ENCODE measurements at places on chromosomes 5 and 9.

DNA sequence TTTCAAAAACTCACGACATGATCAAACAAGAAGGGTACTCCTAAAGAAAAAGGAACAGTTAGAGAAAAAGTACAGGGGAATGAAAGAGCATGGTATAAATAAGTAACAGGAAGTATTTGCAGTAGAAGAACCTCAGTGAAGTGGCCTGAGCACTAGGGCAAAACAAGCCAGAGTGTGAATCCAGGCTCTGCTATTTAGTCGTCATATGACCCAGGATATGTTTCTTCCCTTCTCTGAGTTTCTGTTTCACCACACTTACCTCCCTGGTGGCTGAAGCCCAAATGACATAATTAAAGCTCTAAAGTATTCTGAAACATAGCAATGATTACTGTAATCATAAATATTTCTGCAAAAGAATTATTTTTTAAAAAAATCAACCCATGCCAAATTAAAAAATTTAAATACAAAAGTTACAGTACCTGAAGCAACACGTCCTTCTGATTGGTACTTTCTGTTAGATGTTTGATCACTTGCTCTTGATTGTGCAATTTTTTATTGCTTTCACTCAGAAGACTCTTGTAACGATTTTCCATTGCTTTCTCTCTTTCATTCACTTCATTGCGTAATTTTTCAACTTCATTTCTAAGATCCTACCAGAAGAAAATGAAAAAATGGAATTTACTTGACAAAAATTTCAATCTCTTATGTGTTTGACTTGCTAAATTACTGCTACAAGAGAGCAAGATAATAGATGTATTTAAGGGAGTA, 88.9 kb downstream of the CDK5RAP2 start:
- DNase-seq: no peak

- no peak for DNase-seq
Measured at GRCh38 chr9:87247097-87247496, 250.6 kb upstream of the DAPK1 start.

DNA sequence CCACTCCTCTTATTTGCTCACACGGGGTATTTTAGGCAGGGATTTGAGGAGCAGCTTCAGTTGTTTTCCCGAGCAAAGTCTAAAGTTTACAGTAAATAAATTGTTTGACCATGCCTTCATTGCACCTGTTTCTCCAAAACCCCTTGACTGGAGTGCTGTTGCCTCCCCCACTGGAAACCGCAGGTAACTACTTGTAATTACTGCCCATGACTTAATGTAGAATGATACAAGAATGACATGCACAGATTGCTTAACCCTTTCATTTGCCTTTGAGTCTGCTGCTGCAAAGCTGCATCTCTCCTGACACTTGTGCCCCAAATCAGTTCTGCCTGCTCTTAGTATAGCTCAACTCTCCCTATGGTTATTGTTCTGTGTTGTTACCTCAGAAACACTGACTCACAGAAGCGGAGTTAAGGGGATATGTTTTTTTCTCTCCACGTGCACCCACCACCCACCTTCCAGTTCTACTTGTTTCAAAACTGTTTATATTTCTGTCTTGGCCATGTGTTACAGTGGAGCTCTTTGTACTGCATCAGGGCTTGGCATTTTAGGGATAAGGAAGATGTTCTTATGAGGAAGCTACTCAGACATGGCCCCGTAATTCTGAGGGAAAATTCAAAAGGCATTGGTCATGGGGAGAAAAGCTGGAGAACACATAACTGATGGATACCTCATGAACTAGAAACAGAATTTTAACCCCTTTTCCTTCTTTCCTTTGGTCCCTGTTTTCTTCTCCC, 2.3 kb downstream of the ADRB2 start:
- no peak for DNase-seq

- DNase-seq: no peak
Measured at GRCh38 chr9:136835162-136835931, 6.9 kb upstream of the AJM1 start.

GRCh38 chr5:98798371-98798770, 24.9 kb downstream of the RGMB start:
- DNase-seq: no peak

GRCh38 chr9:90098408-90098807, 493.6 kb downstream of the GADD45G start:
- no peak for DNase-seq

- DNase-seq: no peak
Measured at GRCh38 chr5:39315995-39316394, 48.3 kb downstream of the C9 start.

DNA sequence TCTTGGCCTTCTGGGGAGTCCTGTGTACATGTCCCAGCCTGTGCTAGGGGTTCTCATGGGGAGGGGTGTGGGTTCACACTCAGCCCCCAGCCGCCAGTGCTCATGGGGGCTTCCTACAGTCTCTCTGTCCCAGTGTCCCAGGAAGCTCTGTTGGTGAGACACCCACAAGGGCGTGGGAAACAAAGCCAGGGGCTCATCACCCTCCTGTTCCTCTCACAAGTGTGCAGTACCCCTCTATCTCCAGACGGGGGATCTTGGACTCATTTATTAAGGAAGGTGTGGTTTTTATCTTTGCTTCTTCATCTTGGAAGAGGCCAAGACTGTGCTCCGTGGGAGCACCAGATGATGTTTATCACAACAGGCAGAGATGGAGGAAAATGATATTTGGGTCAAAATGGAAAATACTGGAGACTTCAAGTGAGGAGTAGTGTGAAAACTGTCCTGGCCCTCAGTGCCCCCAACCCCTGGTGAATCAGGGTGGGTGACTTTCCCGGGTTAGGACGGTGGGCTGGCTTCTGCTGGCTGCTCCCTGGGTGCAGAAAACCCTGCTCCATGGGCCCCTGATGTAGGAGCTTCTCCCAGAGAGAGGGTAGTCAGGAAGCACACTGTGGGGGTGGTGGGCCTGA, 15.2 kb downstream of the TMEM171 start:
- peak; percentile 18 for DNase-seq

- DNase-seq: no peak
Measured at GRCh38 chr9:97441729-97442128, 29.8 kb downstream of the TDRD7 start.

GRCh38 chr9:17938035-17938655, 359.3 kb downstream of the SH3GL2 start:
- DNase-seq: no peak

- DNase-seq: no peak
Measured at GRCh38 chr9:125906893-125907292, 159.7 kb downstream of the PBX3 start.

- DNase-seq: no peak
Measured at GRCh38 chr9:80326105-80326504, 754.3 kb downstream of the TLE4 start.

DNA sequence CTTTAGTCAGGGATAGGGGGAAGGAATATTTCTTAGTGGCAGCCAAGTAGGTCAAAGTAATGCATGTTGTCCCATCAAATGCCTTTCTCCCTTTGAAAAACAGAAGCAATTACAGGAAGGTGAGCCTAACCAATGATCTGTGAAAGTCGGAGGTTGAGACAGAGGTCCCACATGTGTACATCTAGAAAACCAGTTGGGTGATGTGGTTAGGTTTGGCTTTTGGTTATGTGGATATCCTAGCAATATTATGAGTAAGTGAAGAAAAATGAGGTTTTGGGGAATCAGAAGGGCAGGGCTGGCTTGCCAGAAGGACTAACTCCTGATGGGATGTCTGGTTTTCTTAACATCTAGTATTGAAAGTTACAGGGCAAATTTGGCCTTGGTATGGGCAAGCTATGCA, 63.4 kb upstream of the PALM2AKAP2 start:
- no peak for DNase-seq

GRCh38 chr9:72627956-72628540, 106.6 kb downstream of the TMC1 start:
- no peak for DNase-seq

- no peak for DNase-seq
Measured at GRCh38 chr5:124279146-124279876, 467.1 kb downstream of the ZNF608 start.

- DNase-seq: no peak
Measured at GRCh38 chr9:38443597-38443996, 19.3 kb upstream of the IGFBPL1 start.

DNA sequence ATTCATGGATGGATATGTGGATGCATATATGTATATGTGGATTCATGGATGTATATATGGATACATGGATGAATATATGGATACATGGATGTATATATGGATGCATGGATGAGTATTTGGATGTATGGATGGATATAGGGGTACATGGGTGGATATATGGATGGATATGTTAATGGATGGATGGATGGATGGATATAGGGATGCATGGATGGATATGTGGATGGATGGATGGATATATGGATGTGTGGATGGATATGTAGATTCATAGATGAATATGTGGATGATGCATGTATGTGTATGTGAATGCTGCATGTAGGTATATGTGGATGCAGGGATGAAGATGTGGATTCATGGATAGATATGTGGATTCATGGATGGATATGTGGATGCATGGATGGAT, 53.4 kb upstream of the SYNPO start:
- no peak for DNase-seq

DNA sequence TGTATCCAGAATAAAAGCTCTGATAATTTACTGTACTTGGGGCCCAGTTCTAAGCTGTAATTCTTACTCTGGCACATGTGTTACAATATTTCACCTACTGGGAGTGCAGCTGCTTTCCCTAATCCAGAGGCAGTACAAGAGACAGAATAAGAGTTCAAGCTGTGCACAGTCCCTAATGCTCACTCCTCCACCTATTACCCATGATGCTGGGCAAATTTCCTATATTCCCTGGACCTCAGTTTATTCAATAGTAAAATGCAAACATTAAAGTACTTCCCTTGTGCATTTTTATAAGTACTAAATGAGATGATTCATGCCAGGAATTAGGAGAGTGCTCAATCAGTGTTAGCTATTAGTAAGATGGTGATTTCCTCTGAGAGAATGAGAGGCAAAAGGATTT, 28.0 kb upstream of the TAF11L2 start:
- no peak for DNase-seq

- peak; percentile 27 for DNase-seq
Measured at GRCh38 chr5:131513780-131514179, 121.2 kb downstream of the RAPGEF6 start.

- no peak for DNase-seq
Measured at GRCh38 chr9:110876929-110877328, 161.3 kb downstream of the LPAR1 start.

DNA sequence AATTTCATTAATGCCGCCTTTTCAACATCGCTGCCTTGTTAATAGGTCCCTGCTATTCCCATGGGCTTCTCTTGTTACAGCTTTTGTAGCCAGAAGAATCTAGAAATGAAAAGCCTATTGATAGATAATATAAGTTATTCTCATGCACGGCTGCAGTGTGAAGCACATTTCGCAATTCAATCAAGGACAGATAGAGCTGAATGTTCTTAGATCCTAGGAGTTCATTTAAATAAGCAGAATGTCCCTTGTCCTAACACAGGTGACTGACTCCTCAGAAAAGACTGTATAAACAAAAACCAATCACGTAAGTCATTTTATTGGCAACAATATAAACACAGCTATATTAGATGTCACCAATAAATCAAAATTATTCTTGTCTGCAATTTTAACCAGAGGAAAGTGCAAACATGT, 9.4 kb downstream of the GLIS3 start:
- DNase-seq: no peak

- no peak for DNase-seq
Measured at GRCh38 chr5:129858131-129858675, 46.1 kb upstream of the CHSY3 start.

GRCh38 chr5:140143521-140144258, 18.0 kb downstream of the IGIP start:
- no peak for DNase-seq

DNA sequence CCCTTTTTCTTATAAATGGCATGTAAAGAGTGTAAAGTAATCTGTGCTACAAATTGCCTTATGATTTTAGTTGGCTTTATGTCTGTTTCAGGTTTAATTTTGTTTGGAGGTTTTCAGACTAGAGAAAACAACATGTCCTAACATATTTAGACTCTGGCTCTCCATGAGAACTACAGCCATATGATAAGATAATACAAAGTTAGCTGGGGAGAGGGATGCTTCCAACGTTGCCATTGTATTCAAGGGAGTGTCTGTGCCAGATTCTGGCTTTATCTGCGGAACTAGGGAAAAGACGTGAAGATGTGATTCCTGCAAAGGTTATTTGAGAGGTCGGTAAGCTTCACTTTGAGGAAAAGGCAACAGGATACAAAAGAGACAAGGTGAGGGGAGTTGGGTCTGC, 140.0 kb upstream of the OTULINL start:
- DNase-seq: no peak

- DNase-seq: peak; percentile 63
Measured at GRCh38 chr9:22008717-22009505, at the start of gene CDKN2B. TSS of gene CDKN2B (minus strand) at chr9:22009305. CDS start at chr9:22008953, 352 bp downstream.

DNA sequence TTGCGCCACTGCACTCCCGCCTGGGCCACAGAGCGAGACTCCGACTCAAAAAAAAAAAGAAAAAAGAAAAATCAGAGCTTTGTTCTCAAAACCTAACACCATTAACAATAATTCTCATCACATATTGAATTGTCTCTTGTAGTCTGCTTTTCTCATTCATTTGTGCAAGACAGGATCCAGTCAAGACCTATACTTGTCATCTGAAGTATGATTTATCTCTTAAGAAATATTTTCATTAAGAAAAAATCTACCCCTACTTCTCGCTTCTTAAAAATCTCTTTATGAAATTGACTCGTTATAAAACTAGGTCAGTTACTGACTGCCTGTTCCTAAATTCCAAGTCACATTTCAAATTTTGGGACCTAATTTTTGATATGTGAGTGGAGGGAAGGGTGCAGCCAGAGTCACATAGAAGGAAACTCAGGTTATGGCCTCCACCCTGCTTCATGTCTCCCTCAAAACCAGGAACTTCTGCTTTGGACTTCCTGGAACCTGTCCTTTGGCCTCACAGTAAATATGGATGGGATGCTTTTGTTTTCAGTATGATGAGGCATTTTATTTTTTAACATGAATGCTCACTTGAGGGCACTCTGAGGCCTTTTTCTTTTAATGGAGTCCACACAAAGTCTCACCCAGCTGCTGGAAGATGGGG, 18.9 kb downstream of the ZNF169 start:
- DNase-seq: no peak

- DNase-seq: no peak
Measured at GRCh38 chr5:176875014-176875550, 24.1 kb downstream of the HK3 start.

- peak; percentile 71 for DNase-seq
Measured at GRCh38 chr9:124110307-124110915, 98.8 kb downstream of the LHX2 start.

GRCh38 chr9:134593286-134594077, 48.1 kb upstream of the COL5A1 start:
- no peak for DNase-seq

DNA sequence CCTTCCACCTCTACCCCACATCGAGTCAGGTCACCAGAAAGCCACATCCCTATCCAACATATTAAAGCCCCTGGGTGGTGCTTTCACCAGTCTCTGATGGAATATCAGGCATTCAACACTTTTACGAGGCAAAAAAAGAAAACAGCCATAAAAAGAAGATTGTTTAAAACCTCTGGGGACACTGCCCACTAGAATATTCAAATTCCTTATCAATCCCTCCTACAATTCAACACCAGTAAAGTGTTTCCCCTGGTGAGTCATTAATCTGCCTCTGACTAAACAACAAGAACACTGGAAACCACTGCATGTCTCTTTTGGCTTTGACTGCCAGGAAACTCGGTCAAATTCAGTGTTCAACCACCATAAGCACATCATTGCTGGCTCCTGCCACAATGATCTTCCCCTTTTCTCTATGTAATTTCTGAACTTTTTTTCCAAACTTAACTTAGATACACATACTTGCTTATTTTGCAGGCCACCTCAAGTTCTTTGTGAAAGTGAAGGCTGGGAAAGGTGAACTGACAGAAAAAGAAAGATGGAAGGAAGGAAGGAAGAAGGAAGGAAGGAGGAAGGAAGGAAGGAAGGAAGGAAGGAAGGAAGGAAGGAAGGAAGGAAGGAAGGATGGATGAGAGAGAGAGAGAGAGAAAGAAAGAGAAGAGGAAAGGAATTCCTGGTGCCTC, 105.3 kb downstream of the PAX5 start:
- peak; percentile 75 for DNase-seq

Data from activated naive CD4-positive, alpha-beta T cell treated with anti-CD3 and anti-CD28 coated beads for 36 hours (primary cell).